B cell (primary cell): ENCODE measurements at places on chromosomes 16 and 17.

DNA sequence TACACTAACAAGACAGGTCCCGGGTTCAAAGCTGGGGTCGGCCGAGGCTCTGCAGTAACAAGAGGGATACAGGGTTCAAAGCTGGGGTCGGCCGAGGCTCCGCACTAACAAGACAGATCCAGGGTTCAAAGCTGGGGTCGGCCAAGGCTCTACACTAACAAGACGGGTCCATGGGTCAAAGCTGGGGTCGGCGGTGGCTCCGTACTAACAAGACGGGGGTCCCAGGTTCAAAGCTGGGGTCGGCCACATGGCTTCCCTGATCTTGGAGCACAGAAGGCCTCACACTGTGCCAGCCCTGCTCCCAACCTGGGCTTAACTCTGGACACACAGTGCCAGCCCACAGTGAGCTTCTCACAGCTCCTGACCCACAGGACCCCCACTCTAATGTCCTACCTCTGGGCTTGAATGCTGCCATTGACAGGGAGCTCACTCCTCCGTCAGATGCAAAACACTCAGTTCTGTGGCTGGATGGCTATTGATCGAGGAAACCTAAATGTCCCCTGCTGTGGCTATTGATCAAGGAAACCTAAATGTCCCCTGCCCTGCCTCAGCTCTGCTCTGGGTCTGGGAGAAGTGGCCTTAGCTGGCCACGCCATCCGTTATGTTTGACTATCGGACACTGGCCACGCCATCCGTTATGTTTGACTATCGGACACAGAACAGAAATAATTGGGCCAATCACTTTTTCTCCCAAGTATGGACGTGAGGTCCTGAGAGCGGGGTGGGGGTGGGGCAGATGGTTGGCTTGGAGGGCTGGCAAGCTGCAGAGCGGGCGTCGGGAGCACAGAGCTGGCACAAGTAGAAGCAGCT is 54.6 kb upstream of the DOC2B start:
- DNase-seq = no peak

DNA sequence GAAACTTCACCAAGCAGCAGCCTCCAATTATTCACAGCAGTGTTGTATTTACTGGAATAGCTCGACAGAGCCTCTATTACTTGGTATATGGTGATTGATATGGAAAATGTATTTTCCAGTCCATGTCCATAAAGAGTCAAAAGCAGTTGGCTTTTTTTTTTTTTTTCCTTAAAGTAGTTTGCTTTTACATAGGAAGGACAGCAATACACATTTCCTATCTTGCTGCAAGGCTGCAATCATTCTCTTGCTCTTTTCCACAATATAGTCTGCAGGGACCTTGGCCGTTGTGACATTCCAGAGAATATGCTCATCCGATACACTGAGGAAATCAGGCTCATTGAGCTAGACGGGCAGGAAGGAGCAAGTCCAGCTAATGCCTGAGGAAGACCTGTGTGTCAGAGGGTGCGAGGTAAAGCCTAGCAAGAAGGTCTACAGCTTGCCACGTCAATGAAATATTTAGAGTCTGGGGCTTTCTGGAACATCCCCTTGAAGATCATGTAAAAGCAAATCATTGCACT is 131.1 kb downstream of the ENGASE start:
- DNase-seq = no peak

GRCh38 chr16:49828533-49829267 is 27.2 kb downstream of the ZNF423 start:
- DNase-seq = no peak

- peak; percentile 77 for DNase-seq
These were observed 23.4 kb downstream of the RBL2 start for GRCh38 chr16:53457670-53458069.

DNA sequence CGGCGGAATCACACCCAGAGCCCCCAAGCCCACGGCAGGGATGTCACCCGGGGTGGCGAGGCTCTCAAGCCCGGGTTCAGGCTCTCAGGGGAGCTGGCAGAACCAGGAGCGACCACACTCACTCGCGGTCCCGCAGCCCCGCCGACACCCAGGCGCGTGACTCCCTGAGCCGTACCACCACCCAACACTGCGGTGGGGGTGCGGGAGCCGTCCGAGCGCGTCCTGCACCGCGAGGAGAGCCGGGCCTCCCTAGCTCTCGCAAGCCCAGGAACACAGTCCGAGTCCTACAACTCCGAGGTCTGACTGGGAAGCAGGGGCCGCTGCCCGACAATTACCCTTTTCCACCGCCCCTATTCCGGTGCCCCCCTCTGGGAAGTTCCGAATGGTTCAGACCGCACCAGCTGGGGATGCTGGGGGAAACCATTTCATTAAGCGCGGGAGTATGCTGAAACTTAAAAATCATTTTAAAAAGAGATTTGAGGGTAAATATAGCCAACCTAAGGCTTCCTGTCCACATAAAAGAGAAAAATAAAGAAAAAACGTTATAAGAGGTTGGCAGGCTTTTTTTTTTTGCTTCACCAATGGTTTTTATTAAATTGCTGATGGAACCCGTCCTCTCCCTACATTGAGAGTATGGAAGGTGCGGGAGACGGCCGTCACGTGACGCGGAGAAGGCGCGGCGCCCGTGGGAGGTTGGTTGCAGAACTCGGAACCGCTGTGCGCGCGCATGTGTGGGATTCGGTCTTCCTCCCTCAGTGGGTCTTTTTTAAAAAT is at the start of gene FLCN:
FLCN (minus strand) TSS at position 143 of the 774 bp plus-strand sequence. CDS start 9,031 bp downstream, outside the sequence.
- peak; percentile 98 for DNase-seq

DNA sequence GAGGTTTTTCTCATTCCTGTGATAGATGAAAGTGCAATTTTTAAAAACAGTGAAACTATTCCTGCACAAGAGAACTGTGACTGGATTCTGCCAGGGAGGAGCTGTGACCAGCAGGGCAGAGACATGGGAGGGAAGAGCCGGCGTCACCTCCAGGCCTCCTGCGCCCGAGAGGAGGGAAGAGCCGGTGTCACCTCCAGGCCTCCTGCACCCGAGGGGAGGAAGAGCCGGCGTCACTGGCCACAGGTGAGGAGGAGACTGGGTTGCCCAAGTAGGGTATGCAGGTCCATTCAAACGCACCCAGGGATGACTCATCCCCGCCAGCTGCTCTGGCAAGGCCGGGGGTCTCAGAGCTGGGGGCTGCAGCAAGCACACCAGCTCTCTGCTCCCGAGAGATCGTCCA is 56.7 kb downstream of the METRNL start:
- DNase-seq = no peak

GRCh38 chr17:8158267-8159031 is 4.3 kb downstream of the VAMP2 start:
- peak; percentile 93 for DNase-seq

DNA sequence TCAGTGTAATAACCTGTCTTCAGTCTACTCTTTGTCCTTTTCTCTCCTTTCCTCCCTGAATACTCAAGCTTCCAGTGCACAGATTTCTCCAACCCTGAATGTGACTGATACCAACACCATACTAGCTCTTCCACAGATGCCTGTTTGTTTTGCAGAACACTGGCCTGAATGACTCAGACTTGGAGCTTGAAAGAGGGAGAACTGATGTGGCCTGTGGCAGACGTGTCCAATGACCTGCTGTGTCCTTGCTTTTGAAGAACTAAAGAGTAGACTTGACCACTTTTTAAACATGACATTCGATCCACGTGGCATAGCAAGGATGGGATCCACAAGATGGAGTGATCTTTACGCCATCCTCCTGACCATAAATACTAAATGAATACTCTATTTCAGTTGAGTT is 361.0 kb downstream of the WWOX start:
- DNase-seq = no peak

- peak; percentile 46 for DNase-seq
These were observed 43.4 kb upstream of the GSE1 start for GRCh38 chr16:85569615-85570212.

- DNase-seq = no peak
These were observed 1146.5 kb upstream of the GOT2 start for GRCh38 chr16:59880611-59881010.

- no peak for DNase-seq
These were observed 9.1 kb downstream of the ATP2A3 start for GRCh38 chr17:3954976-3955672.

DNA sequence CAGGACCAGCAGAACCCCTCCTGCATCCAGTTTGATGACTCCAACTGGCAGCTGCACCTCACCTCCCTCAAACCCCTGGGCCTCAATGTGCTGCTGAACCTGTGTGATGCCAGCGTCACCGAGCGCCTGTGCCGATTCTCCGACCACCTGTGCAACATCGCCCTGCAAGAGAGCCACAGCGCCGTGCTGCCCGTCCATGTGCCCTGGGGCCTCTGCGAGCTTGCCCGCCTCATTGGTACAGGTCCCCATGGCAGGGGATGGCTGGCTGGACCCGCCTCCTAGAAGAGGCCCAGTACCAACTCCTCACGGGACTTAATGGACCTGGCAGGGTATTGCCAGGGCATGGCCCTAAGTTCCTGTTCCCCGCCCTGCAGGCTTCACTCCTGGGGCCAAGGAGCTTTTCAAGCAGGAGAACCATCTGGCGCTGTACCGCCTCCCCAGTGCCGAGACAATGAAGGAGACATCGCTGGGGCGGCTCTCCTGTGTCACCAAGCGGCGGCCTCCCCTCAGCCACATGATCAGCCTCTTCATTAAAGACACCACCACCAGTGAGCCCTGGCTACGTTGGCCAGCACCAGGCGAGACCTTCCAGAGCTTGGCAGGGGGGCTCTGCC is 22.7 kb downstream of the CASKIN2 start:
- no peak for DNase-seq

DNA sequence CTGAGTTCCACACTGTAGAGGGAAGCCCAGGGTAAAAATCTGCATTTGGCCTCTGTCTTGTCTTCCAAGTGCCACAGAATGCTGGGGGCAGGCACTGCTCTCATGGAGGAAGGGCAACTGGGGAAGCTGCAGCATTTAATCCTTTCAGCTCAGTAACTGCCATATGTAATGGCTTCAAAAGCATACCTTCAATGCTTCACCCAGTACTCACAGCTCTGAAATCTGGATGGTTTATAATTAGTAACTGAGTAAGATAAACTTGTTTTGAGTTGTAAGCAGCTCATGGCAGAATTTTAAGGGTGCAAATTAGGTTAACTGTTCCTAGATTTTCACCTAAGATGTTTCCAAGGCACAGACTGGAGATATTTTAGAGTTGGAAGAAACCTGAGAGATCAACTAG is 24.5 kb downstream of the PMP22 start:
- no peak for DNase-seq

GRCh38 chr16:88338111-88338510 is 44.6 kb upstream of the ZNF469 start:
- DNase-seq = no peak

- DNase-seq = no peak
These were observed 9.0 kb upstream of the NXPH3 start for GRCh38 chr17:49566668-49567071.
